Panc1 (cell line): ENCODE measurements at places on chromosomes 12 and 14. TPM values are rescaled to one million over a fixed set of nuclear protein-coding genes. Genes with fewer than 3 reads are reported as not detected.

Gene CYP46A1
- total RNA-seq, result 0.36 TPM

Gene PYGL
- total RNA-seq, result 23.0 TPM

Gene PXMP2
- total RNA-seq, result 21.3 TPM

Gene PRB4
- total RNA-seq, result not detected

Gene SLC25A21
- 2.1 TPM for total RNA-seq

Gene TMTC1
- 0.28 TPM for total RNA-seq

Gene TAS2R31
- 1.3 TPM for total RNA-seq

Gene L3HYPDH
- total RNA-seq, result 25.1 TPM

Gene MDGA2
- not detected for total RNA-seq

Gene MANSC4
- total RNA-seq, result not detected

Gene CIROP
- not detected for total RNA-seq

Gene GLS2
- total RNA-seq, result 1.3 TPM

Gene RGS6
- not detected for total RNA-seq

Gene TROAP
- total RNA-seq, result 50.0 TPM

Gene TPPP2
- not detected for total RNA-seq

Gene TCL1B
- total RNA-seq, result not detected

Gene E2F7
- 13.1 TPM for total RNA-seq

Gene KLHL33
- not detected for total RNA-seq

Gene RHEBL1
- total RNA-seq, result 4.7 TPM

Gene MYH6
- total RNA-seq, result not detected

Gene PIWIL1
- total RNA-seq, result not detected

Gene CCDC184
- total RNA-seq, result 0.74 TPM

Gene PAWR
- 142 TPM for total RNA-seq

Gene TAMALIN
- 0.82 TPM for total RNA-seq

Gene PMEL
- 1.2 TPM for total RNA-seq

Gene PPP2R3C
- 19.6 TPM for total RNA-seq

Gene KRT72
- not detected for total RNA-seq
